ENCODE measurements at places on chromosomes 5 and 9.

DNA sequence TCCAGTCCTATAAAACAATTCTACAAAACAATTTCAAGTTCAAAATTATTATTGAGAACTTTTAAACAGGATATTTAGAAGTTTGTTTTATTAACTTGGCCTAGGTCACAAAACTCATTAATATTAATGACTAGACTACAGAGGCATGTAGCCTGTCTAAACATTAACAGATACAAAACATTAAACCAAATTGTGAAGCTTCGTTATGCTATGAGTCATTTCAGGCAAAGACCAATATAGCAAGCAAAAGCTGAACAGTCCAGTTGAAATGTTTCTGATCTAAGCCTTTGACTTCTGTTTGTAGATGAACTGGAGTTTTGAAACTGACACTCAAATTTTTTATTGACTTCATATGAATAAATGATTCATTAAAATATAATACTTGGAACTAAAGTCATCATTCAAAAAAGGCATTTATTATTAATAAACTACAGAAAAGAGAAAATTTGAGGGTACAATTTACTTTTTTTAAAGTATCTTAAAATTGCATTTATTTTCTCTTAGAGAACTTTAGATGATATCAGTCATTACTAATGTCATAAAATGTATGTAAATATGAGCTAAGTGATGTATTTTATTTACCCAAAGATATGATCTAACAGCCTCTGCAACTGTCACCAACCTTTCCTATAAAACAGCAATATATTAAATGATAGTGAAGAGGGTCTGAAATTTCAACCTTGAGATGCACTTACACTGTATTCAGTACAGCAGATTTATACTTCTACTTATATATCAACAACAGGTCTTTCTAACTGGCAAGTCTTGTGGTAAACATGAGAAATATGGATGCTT lies 188.8 kb downstream of the COMMD10 start:
- DNase-seq = peak; percentile 51

- peak; percentile 83 for DNase-seq
These were observed 1709.6 kb upstream of the WWC1 start for GRCh38 chr5:166581826-166582225.

- no peak for DNase-seq
These were observed 754 bp downstream of the DCAF12 start for GRCh38 chr9:34125681-34126206.

GRCh38 chr9:127030814-127031740 lies 91.4 kb downstream of the ANGPTL2 start:
- no peak for DNase-seq

- DNase-seq = peak; percentile 97
These were observed 191.6 kb upstream of the MSX2 start for GRCh38 chr5:174532455-174533453.

GRCh38 chr5:74262544-74263207 lies 377.9 kb downstream of the ENC1 start:
- DNase-seq = no peak

DNA sequence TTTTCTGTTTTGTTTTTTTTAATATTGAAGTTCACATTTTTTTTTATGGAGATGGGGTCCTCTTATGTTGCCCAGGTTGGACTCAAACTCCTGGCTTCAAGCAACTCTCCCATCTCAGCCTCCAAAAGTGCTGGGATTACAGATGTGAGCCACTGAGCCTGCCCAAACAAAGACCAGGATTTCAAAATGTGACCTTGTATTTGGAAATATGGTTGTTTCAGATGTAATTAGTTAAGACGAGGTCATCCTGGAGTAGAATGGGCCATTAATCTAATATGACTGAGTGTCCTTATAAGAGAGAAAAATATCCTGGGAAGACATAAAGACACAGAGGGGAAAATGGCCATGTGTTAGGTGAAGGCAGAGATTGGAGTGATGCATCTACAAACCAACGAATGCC lies 340.5 kb downstream of the RAB3C start:
- DNase-seq = no peak

GRCh38 chr9:17614903-17615302 lies 36.0 kb downstream of the SH3GL2 start:
- no peak for DNase-seq

GRCh38 chr9:13380903-13381302 lies 101.4 kb upstream of the MPDZ start:
- no peak for DNase-seq

DNA sequence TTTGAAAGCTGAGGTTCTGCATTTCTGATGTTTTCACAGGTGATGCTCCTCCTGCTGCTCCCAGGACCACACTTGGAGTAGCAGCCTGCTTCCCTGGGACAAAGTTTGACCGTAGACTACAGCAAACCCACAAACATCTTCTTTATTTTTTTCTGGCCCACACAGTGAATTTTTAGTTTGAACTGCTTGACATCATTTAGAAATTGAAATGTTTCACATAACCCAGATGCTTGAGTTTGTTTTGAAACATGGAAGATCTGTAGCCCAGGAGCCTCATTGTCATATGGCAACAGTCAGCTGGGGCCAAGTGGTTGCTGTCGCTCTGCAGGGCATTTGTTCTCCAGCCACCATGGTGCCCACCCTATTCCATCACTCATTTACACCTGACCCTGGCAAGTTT lies 8.4 kb downstream of the SH3TC2 start:
- no peak for DNase-seq

GRCh38 chr5:137902408-137903133 lies 13.3 kb downstream of the PKD2L2 start:
- no peak for DNase-seq

- peak; percentile 49 for DNase-seq
These were observed 53.7 kb downstream of the RGMB start for GRCh38 chr5:98827161-98827560.

DNA sequence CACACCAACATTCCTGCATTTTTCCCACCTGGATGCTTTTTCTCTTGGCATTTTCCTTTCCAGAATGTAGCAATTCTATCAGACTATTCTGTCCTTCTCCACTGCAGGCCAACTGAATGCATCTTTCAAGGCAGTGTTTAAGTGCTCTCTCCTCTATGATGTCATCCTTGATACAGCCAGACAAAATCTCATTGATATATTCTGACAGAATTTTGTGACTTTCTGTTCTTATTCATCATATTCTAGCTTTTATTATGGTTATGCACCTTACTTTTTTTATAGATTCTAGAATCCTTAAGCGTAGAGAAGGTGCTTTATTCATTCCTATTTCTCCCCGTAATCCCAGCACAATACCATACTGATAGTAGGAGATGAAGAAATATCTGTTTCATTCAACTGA lies 355.5 kb upstream of the CCNH start:
- DNase-seq = no peak

GRCh38 chr5:78500028-78500427 lies 139.6 kb downstream of the SCAMP1 start:
- peak; percentile 33 for DNase-seq

DNA sequence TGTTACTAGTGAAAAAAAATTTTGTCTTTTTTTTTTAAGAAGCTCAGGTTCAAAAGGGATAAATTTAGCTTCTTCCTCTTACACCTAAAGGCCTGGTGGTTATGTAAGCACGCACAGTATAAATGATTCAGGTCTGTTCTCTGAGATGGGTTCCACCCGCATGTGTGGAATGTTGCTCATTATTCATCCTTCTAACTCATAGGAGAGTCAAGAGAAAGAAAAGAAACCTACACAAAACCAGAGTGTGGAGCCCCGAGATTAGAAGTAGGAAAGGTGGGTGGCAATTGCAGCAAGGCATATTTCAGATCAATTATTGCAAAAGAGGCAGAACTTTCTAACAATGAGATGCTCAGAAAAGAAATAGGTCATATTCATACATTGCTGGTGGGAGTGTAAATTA lies 13.5 kb downstream of the PLAC8L1 start:
- DNase-seq = peak; percentile 47

GRCh38 chr5:170070556-170071412 lies 34.9 kb upstream of the FOXI1 start:
- peak; percentile 26 for DNase-seq

- DNase-seq = peak; percentile 51
These were observed 66.6 kb downstream of the PHF2 start for GRCh38 chr9:93642961-93643360.
